GM18507 (cell line): ENCODE measurements at places on chromosomes 1 and 21.

DNA sequence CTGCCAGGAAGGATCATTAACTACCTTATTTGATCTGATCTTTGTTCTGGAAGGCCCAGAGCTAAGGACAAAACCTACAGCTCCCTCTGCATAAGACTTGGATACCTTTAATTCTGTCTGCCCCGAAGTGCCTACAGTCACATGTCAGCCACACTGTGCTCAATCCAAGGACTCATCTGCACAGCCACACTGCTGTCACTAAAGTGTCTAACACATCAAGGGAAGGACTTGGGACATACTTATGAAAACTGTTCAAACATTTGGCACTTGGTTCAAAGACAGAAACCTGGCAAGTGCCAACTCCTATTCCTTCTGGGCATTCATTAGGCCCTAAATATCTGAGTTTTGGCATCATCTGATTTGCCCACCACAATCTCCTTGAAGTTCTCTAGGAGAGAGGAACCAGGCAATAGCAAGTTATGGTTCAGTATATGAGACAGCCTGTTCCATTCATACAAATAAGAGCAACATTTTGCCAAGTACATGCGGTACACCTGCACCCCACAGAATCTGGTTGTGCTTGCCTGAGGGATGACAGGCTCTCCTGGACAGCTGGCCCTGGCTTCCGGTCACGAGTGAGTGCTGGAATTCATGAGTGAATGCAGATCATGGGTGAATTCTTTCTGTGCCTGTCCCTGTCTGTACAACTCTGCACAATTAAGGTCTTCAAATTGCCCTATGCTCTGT, 105.9 kb downstream of the KCNK1 start:
- no peak for DNase-seq

GRCh38 chr1:6095511-6096242, 50.0 kb downstream of the KCNAB2 start:
- DNase-seq, result no peak

DNA sequence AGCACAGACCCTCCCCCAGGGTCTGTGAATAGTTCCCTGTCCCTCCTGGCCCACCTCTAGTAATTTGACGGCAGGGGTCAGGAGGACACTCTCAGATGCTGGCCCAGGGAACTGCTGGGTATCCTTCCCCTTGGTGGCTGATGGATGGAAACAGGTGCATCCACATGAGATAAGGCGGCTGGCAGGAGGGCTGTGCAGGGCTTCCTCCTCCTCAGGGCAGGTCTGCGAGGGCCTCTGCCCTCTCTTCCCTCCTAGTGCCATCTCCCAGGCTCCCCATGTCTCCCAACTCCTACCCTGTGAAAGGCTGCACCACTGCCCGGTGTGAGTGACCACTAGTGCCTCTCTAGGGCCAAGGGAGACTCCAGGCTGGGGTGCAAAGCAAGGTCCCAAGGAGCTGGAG, 123.9 kb downstream of the GLIS1 start:
- DNase-seq, result no peak

DNA sequence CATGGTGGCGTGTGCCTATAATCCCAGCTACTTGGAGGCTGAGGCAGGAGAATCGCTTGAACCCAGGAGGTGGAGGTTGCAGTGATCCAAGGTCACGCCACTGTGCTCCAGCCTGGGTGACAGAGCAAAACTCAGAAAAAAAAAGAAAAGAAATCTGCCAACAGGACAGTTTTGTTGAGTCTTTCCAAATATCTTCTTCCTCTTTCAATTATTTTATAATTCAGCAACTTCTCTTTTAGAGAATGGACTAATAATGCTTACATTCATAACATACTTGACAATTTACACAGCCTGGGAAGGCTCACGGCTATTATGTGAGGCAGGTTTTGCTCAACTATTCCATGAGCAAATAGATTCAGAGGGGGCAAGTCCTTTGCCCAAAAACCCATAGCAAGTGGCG, 18.1 kb downstream of the CNR2 start:
- no peak for DNase-seq

DNA sequence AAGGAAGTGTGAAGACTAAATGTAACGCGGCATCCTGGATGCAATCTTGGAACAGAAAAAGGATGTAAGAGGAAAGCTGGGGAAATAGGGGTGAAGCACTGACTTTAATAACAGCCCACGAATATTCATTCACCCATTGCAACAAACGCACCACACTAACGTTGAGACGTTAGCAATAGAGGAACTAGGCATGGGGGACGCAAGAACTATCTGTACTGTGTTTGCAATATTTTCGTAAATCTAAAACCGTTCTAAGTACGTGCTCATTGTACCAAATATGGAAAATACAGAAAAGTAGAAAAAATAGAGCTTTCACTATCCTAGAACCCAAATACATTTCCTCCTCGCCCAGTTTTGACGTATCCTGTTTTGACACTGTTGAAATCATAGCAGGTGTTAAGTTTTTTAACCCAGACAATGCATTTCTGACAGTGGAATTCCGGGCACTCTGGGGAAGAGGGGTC, 3.9 kb downstream of the LAPTM5 start:
- DNase-seq, result no peak
